ENCODE measurements at places on chromosomes 7 and 10.

DNA sequence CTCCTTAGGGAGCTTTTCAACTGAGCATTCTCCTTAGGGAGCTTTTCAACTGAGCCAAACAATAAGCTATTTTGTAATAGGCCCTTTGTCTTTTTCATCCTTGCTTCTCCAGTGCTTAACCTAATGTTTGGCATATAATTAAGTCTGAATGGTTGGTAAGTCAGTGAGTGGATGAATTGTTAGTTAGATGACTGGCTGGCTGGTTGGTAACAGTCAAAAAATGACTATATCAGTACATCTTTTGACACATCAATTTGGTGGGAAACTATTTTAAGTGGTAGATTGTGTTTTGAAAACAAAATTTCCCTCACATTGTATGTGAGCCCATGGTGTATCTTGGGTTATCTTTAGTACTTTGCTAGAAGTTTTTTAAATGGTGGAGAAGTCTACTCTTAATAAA is 16.4 kb downstream of the ING3 start:
- DNase-seq, result no peak

DNA sequence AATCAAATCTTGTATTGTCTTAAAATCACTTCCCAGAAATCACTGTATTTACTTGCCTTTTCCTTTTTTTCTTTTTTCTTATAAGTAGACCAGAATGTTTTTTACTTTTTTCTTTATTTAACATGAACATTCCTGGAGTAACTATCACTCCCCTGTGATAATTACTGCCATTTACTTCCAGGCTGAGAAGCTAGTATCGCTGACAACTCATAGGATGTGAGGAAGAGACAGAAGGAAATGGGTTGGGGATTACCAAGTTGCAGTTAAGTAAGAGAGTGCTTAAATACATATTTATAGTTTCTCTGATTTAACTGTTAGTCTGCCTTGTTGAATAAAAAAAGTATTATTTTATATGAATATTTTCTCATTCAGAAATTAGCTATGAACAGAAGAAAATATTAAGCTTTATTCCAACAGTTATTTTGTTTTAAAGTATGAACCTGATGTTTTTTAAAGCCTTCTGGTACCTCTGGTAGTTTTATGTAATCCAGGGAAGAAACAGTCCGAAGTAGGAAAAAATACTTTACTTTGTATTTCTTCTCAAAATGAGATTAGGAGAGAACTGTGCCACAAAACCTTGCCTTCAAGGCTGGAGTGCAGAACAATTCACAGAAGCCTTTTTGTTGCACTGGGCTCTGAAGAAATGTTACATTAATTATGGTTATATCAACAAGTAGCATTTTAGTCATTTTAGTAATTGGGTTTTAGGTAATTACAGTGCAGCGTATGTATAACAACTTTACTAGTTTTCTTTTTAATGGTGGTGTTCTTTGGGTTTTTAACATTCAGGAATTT is 72.8 kb downstream of the SHOC2 start:
- no peak for DNase-seq

DNA sequence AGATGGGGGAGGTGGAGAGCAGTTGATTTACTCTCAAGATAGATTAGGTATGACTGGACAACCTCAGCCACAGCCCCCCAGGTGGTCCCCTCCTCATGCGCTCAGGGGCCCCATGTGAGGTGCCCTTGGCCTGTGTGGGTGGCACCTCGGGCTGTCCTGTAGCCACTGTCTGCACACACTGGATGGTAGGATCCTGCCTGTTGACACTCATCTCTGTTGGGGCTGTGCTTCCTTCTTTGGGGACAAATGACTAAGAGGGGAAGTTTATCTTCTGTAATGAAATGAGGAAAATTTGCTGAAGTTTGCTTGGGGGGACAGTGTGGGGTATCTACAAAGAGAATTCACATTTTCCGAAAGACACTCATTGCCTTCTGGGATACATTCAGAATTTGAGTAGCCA is 53.6 kb upstream of the ANTXRL start:
- DNase-seq, result no peak

GRCh38 chr10:128016423-128017060 is 109.6 kb downstream of the PTPRE start:
- DNase-seq, result no peak

DNA sequence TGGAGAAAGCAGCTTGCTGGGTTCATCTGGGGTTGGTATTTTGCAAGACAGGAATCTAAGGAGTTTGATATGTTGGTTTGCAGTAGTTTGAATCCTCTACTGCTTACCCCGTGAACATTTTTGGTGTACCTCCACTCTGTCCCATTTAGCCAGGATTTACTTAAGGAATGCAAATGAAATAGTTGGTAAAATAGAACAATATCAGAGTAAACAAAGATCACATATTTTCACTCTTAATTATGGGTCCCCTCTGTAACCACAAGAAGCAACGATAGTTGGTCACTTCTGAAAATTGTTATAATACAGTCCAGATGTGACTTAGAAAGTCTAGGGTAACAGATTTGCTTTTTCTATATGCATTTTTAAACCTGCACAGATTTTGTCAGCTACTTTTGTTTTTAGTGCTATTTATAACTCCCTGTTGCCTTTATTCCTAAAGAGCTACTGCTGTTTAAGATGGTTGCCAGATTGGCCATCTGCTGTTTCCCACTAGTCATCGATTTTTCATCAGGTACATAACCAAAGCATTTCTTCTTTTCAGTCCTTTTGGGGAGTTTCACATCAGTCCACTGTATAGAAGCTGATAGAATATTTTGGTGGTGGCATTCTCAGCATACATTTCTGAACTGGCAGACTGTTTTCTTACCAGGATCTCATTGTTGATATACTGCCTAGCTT is 37.6 kb downstream of the MAPK8 start:
- DNase-seq, result no peak

DNA sequence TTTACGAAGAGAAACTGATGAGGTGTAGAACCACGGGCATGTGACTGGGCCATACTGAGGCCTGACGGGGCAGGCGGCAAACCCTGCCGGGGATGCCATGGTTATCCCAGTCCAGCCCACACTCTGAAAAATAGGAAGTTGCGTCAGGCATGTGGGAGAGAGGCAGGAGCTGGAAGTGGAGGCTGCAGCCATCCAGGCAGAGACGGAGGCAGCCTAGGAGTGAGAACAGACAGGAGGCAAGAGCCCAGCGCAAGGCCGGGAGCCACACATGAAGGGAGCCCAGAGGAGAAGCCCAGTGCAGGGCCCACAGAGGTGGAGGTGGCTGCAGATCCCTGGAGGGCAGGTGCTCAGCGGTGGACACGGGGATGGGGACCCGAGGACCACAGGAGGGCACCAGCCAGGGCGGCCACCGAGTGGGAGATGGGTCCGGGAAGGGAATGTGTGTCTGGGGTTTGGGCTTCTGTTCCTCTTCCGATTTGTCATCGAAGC is 175.2 kb upstream of the PPP2R2D start:
- no peak for DNase-seq

GRCh38 chr10:84226616-84227015 is 1.3 kb upstream of the LRIT2 start:
- DNase-seq, result no peak

GRCh38 chr10:74417397-74417796 is 266.4 kb downstream of the ADK start:
- DNase-seq, result no peak

DNA sequence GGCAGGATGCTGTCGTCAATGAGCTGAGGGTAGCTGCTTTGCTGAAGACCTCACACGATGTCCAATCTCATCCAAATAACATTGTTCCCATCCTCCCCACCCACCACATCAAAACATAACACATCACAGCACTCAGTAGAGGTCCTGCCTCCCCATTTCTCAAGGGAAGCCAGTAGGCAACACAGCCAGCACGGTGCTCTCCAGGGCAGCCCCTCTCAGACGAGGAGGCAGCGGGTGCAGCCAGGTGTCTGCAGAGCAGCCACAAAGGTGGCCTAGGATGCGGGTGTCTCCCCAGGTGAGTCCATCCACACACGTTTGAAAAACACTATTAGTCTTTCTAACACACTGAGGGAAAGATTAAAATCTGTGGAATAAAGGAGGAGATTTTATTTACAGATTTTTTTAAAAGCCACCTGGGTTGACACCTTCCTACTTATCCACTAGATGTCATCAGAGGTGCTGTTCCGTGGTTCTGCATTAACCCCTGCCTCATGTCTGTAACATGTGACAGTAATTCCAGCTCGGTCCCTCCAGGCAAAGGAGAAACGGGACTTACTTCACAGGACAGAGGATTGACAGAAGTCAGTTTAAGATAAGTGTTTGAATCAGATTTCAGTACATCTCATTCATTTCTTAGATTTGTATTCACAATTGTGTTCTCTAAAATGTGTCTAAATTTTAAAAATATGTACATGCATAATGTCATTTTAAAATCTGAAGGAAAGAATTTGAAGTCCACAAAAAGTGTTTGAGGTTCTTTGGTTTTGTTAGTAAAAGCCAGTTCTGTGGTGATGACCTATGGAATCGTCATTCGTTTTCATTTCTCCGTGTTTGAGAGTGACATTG is 68.0 kb downstream of the LANCL2 start:
- DNase-seq, result no peak

DNA sequence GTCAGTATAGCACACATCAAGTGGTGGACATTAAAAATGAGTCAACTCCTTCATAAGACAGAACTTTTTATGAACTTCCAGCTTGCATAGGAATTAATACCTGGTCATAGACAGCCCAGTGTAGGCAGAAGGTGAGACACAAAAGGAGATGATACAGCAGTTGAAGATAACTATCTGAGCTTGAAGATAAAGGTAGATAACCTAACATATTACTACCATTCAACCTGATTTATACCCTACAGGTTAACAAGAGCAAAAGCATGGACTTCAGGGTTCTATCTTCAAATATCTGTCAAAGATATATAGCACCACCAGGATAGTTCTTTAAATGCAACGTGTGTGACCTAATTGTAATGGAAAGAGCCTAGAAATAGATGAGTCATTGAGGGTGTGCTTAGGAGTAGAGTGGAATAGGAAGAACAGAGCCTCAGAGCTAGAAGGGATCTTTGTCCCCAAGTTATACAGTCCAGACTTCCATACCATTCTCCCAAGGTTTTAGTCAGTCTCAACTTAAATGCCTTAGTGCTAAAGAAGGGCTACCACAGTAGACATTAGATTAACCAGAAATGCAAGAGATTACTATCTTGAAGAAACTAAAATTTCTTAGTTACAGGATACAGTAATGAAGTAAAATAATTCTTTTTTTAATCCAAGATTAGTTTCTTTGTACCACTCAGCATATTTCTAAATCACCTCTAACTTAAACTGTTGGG is 9.2 kb downstream of the ZNF800 start:
- DNase-seq, result no peak

- no peak for DNase-seq
These were observed 217.1 kb upstream of the ZMIZ1 start for GRCh38 chr10:78851647-78852046.

GRCh38 chr7:137970253-137970975 is 31.5 kb downstream of the CREB3L2 start:
- no peak for DNase-seq

GRCh38 chr7:120272261-120272660 is 714 bp upstream of the KCND2 start:
- DNase-seq, result no peak

DNA sequence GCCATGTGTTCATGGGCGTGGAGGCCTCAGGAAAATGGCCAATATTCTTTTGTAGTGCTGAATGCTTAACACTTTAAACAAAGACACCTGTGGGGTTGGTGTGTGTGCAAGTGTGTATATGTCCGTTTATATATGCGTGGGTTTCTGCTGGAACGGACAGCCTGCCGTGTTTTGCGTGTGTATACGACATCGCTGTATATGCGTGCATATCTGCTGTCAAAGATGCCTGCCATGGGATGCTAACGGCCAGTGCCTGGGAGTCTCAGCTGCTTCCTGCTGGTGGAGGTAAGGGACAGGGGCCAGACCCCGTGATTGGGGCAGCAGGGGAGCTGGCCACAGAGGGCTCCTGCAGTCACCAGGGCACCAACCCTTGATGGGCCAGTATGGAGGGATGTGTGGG is 216.3 kb upstream of the SHH start:
- no peak for DNase-seq

DNA sequence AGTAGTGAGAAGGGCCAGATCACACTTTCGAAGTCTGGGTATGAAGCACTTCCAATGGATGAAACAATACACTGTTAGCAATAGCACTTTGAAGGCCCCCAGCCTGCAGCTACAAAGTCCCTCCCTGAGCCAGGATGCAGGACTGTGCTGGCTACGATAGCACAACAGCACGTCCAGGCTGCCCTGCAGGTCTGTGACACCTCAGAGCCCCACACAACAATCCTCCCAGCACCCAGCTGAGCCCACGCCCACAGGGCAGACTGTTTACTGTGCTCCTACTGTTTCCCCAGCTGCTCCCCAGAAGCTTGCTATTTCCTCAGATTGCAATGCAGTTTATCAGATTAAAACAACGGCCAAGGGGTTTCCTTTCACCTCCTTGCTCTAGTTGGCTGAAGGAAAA is 71.4 kb downstream of the HTR5A start:
- DNase-seq, result no peak

- no peak for DNase-seq
These were observed 28.7 kb upstream of the JAKMIP3 start for GRCh38 chr10:132036887-132037675.

- DNase-seq, result no peak
These were observed 37.1 kb upstream of the BICC1 start for GRCh38 chr10:58475322-58476277.

- DNase-seq, result no peak
These were observed 139.1 kb downstream of the AHR start for GRCh38 chr7:17437586-17437985.

- DNase-seq, result no peak
These were observed 491 bp upstream of the AKAP9 start for GRCh38 chr7:91940171-91940570.

DNA sequence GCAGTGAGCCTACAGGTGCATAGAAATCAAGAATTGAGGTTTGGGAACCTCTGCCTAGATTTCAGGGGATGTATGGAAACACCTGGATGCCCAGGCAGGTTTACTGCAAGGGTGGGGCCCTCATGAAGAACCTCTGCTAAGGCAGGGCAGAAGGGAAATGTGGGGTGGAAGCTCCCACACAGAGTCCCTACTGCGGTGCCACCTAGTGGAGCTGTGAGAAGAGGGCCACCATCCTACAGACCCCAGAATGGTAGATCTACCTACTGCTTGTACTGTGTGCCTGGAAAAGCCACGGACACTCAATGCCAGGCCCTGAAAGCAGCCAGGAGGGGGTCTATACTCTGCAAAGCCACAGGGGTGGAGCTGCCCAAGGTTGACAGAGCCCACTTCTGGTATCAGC is 533.5 kb downstream of the GPAM start:
- DNase-seq, result no peak

GRCh38 chr7:11591943-11592342 is 240.1 kb downstream of the THSD7A start:
- DNase-seq, result no peak

DNA sequence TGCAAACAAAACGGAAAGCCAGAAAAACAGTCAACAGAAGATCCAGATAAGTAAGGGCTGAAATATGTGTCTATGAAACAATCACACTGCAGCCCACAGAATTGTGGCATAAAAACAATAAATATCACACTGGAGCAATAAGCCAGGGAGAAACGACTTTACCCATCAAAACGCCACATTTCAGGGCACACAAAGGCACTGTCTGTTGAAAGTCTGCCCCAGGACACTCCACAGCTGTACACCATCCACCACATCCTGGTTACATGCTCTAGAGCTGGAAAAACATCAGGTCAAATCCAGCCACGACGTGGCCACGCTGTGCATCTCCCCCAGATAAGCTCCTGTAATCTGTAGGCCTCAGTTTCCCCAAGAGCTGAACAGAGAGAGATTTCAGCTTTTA is 88.7 kb downstream of the COBL start:
- DNase-seq, result no peak

- no peak for DNase-seq
These were observed 23.1 kb downstream of the PLPP4 start for GRCh38 chr10:120480065-120480600.
